ENCODE measurements at places on chromosomes 3 and 15. TPM values are rescaled to one million over a fixed set of nuclear protein-coding genes. Genes with fewer than 3 reads are reported as not detected.

The GUCA1C gene
- 0.64 TPM for polyA plus RNA-seq

GRCh38 chr3:32238453-32239306, at the start of gene CMTM8:
TSS of gene CMTM8 (plus strand) at chr3:32238680. CDS start at chr3:32238973, 293 bp downstream.
- DNase-seq, result peak; percentile 55

DNA sequence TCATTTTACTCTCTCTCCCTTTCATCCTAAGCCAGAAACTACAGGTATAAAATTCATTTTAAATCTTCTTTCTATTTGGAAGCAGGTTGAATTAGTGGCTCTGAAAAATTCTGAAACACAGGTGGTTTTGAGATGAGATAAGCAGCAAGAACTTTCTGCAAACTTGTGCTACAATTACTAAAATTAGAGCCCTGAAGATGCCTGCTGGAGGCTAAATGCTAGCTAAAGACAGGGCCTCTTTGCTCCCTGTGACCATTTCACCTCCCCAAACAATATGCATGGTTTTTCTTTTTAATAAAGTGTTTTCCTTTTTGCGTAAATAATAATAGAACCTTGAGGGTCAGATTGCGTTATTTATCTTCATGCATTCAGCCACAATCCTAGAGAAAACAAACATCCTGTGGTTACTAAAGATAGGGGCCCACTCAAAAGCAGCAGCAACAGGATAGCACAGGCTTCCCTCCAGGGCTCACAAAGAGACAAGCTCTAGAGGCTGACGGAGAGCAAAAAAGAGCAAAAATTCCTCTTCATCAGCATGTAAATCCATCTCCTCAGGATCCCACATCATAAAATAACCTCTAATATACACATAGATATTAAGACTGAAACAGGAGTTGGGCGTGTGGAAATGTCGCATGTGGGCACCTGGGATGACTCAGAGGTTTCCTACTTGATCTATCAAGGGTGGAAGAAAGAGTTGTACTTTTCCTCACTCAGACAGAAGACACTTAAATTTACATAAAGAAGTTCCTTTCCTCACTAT, 26.5 kb upstream of the CP start:
- DNase-seq, result no peak

The GMNC gene
- 4.9 TPM for polyA plus RNA-seq

- no peak for DNase-seq
Measured at GRCh38 chr15:77870195-77871065, 207.1 kb downstream of the TBC1D2B start.

The TNNC1 gene
- polyA plus RNA-seq, result 9.6 TPM

DNA sequence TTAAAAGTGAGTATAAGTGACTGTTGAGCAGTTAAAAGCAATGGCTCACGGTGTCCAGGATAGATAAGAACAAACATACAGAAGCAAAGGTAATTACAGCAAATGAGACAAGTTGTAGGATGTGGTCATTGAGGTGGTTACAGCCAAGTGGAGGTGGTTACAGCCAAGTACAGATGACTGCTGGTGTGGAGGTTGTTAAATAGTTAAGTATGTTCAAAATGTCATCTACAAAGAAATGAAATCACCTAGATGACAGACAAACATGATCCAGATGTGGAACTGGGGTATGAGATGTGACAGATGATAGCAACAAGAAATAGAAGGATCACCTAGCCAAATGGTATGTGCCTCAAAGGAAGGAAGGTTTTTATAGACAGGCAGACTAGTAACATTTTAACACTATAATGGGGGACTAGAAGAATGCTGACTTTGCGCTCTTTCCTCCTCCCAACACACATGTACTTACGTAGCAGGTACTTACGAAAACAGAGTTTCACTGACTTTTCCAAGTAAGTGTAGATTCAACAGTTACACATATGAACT, 6.8 kb upstream of the ANKRD28 start:
- DNase-seq, result no peak

The GPR149 gene
- polyA plus RNA-seq, result not detected

GRCh38 chr3:189778340-189778950, 147.3 kb downstream of the TP63 start:
- DNase-seq, result no peak

DNA sequence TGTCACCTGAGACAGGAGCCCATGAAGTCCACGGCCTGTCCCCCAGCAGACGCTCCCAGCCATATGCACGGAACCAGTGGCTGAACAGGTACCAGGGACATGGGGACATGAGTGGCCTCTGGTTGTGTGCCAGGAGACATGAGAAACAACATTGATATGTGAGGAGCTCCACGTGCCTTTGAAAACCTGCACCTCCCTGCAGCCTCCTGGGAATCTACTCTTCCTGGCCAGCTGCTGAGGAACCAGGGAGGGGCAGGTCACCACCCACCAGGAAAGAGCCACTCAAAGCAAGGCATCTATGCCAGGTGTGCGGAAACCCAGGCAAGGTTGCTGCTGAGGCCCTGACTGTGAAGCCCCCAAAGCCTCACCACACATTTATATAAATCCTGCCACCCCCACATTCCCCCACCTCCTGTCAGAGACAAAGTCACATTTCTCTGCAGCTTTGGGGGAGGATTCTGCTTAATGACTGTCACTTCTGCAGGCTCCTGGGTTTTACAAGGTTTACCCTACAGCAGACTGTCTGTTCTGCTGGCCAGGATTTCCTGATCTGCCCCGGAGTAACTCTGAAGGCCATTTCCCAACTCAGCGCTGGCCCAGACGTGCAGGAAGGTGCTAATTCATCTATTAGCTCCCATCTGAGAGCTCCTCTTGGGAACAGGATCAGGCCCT, 110.8 kb downstream of the ADCY5 start:
- no peak for DNase-seq

- DNase-seq, result peak; percentile 17
Measured at GRCh38 chr3:23991683-23992628, 46.9 kb downstream of the NR1D2 start.
